ENCODE measurements at places on chromosomes 5 and 9.
A peak's percentile ranks its signal among the peaks of the same experiment; 100 is the strongest.

DNA sequence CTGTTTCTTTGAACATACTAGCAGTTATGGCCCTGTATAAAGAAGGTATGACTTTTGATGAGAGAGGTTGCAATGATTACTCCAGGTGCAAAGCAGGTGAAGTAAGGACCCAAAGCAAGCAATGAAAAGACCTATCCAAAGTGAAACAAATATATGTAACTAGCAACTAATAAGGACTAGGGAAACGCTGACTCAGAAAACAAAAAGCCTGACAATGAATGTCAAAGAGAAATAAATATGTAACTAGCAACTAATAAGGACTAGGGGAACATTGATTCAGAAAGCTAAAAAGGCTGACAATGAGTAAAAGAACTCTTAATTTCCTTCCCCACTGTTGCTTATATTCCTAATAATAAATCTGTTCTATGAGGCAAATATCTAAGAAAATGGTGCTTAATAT, 43.1 kb downstream of the HMGCR start:
- no peak for DNase-seq

DNA sequence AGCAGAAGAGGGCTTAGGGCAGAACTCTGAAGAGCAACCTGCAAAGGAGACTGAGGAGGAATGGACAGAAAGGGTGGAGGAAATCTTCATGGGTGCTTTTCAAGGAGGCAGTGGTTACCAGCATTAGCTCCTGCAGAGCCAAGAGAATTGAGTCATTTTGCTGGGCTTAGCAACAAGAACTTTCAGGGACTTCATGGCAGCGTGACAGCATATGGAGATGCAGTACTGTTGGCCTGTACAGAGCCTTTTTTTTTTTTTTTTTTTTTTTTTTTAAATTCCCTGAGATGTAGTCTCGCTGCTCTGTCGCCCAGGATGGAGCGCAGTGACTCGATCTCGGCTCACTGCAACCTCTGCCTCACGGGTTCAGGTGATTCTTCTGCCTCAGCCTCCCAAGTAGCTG, 296.0 kb upstream of the DMRT1 start:
- no peak for DNase-seq

GRCh38 chr9:37417857-37418618, 4.5 kb upstream of the GRHPR start:
- no peak for DNase-seq

DNA sequence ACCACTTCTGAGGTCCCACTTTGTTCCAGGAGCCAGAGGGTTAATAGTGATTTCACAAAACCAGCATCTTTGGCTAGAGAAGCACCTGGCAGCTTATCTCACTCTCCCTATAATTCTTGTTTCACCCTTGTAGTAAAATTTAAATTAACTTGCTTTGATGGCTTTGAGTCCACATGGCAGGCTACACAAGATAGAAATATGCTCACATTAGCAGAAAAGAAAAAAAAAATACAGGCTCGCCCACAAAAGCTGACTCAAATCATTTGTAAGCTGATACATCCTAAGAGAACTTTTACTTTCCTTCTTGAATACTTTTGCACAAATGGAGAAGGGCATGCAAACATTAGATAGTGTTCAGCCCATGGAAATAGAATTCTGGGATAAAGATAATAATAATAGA, 36.2 kb downstream of the TNFSF15 start:
- DNase-seq: peak; percentile 25

DNA sequence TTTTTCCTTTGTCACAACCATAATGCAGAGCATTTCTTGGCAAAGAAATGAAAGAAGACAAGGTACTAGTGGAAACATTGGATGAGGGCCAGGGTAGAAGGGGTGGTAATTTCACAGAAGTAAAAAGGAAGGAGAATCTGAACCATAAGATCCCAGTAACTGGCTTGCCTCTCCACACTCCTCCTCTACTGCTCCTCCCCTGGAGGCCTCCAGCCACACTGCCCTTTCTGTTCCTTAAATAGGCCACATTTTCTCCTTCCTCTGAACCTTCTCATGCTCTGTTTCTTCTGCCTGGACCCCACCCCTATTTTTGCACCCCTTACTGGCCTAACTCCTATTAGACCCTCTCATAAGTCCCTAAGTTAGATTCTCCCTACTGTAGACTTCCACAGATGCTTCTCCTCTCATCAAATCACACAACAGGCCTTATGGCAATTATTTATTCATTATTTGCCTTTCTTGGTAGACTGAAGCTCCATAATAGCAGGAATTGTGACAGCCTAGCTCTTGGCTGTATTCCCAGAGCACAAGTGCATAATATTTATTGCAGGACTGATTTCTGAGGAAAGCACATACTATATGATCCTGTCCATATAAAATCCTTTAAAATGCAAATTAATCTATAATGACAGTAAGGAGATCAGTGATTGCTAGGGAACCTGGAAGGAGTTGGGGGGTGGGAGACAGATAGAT, 31.3 kb upstream of the GRIA1 start:
- no peak for DNase-seq
